ENCODE measurements at places on chromosomes 6 and 20.

DNA sequence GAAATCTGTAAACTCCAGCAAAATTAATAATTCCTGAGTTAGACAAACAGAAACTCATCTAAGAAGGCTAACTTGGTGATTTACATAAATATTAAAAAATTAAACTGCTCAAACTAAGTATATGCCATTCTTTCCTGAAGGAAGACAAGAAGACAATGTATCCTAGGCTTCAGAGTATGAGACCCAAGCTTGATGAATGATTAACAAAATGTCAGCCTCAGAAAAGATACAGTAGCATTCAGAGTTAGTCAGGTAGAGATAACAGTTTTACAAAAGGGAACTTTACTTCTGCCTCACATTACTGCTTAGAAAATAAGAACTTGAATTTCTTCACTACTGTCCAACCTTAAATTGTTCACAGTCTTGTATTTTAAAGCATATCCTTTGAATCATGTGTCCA lies 12.0 kb downstream of the CSNK2A1 start:
- DNase-seq = no peak

DNA sequence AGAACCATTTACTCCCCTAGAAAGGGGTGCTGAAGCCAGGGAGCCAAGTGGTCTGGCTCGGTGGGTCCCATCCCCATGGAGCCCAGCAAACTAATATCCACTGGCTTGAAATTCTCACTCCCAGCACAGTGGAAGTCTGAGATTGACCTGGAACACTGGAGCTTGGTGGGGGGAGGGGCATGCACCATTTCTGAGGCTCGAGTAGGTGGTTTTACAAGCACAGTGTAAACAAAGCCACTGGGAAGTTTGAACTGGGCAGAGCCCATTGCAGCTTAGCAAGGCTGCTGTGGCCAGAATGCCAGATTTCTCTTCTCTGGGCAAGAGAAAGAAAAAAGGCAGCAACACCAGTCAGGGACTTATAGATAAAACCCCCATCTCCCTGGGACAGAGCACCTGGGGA lies 855.8 kb upstream of the CITED2 start:
- no peak for DNase-seq

GRCh38 chr6:157514659-157515496 lies 133.9 kb downstream of the ZDHHC14 start:
- no peak for DNase-seq

- DNase-seq = no peak
Measured at GRCh38 chr6:7169296-7169721, 61.5 kb downstream of the RREB1 start.

DNA sequence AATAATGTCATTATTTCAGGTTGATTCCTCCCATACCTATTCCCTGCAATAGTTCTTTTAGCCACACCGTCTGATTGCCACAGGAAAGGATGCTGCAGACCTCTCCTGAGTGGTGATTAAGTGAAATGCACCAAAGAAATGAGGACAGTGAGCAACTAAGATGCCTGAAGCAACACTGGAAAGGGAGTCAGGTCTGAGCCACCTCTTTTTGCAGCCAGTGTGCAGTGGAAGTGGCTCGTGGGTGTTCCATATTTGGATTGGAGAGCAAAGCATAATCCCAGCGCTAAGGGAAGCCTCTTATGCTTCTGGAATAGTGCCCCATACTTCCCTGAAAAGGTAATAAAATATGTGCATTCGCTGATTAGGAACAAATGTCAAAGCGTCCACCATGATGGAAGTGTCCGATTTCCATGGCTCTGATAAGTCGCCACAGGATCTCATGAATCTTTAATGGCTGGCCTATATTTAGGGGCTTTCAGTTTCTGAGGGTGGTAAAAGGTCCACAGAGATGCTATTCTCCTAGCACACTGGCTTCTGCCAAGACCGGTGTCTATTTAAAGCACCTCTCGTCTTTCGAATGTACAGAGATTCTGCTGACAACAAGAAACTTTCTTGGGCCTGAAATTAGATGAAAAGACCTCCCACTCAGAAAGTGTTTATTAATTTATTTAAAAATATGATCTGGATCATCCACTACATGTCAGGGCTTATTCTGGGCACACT lies 253.9 kb downstream of the SLC24A3 start:
- no peak for DNase-seq

DNA sequence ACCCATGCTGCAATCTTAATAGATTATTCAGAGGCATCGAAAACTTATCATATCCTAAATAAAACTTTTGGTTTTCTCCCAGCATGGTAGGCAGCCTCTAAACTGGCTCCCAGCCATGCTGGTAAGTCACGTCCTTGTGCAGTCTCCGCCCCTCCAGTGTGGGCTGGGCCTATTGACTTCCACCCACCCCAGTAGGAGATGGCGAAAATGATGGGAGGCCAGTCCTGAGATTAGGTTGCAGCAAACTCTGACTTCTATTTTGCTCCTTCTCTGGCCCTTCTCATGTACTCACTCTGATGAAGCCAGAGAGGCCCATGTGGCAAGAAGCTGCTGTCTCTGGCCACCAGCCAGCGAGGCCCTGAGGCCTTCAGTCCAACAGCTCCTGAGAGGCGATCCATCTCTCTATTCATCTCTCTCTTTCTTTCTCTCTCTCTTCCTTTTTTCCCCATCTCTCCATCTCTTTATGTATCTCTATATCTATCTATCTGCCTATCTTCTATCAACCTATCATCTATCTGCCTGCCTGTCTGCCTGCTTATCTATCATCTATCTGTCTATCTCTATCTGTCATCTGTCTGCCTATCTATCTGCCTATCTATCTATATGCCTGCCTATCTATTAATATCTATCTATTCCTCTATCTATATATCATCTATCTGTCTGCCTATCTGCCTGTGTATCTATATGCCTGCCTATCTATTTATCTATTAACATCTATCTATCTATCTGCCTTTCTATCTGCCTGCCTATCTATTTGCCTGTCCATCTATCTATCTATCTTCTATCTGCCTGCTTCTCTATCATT lies 52.7 kb upstream of the STX16 start:
- no peak for DNase-seq

GRCh38 chr6:44255871-44256774 lies 1.2 kb downstream of the SLC35B2 start:
- peak; percentile 73 for DNase-seq

- no peak for DNase-seq
Measured at GRCh38 chr6:106185615-106186014, 99.5 kb downstream of the PRDM1 start.

DNA sequence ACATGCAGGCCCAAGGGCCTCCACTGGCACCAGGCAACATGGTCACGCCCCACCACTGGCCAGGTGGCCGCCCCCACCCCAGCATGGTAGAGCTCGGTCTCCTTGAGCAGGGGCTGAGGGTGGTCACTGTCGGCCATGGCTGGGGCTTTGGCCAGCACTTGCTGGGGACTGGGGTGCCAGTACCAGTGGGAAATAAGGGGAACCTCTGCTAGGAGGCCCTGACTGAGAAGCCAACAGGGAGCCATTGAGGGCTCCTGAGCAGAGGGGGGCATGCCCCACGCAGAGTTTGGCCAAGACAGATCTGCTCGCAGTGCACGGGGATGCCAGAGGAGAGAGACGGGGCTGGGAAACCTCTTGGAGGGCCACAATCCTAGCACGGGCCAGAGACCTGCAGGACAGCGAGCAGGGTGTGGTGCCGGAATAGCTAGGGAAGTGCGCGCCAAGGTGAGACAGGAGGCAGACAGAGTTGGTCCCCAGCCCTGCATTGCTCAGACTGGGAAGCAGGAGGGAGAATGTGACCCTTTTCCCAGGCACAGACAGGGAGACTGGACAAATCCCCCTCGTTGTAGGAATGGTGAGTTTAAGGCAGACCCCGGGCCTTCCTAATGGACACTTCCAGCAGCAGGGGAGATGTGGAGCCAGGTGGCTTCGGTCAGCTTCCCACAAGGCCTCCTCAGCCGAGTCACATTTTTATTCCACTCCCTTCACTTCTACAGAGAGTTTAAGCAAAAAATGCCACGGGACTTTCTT lies 179.0 kb upstream of the CST7 start:
- DNase-seq = no peak

DNA sequence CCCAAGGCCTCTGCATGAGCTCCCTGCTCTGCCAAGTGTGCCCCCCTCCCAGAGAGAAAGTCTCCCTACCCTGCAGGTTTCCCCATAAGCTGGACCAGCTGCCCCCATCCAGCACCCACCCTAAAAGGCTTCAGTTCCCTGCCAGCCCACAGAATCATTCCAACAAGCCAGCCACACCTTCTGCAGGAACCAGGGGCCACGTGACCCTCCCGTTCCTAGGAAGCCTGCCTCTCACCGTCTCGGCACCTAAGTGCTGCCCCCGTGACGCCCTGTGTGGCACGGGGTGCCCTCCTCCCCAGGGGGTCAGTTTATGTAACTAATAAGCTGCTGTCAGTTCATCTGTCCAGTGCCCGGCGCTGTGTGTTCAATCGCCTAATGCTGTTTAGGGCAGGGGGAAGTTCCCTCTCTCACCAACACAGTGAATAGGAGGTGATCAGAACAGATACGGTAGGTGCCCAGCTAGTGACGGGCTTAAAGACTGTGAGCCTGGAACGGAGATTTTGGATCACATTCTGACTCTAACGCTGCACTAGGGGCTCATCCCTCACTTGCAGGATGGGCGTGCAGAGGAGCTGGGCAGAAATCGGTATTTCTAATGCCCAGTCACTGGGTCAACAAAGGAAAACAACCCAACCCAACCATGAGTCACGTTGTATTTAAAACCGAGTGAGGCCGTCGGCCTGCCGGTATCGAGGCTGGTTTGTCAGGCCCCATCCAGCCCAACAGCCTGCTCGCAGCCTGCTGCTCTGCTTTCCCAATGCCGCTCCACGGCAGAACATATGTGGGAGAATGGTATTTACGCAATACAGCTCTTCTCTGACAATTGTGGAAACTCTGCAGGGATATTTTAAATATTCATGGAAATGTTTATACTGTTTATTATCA lies 56.0 kb downstream of the RAMACL start:
- no peak for DNase-seq

DNA sequence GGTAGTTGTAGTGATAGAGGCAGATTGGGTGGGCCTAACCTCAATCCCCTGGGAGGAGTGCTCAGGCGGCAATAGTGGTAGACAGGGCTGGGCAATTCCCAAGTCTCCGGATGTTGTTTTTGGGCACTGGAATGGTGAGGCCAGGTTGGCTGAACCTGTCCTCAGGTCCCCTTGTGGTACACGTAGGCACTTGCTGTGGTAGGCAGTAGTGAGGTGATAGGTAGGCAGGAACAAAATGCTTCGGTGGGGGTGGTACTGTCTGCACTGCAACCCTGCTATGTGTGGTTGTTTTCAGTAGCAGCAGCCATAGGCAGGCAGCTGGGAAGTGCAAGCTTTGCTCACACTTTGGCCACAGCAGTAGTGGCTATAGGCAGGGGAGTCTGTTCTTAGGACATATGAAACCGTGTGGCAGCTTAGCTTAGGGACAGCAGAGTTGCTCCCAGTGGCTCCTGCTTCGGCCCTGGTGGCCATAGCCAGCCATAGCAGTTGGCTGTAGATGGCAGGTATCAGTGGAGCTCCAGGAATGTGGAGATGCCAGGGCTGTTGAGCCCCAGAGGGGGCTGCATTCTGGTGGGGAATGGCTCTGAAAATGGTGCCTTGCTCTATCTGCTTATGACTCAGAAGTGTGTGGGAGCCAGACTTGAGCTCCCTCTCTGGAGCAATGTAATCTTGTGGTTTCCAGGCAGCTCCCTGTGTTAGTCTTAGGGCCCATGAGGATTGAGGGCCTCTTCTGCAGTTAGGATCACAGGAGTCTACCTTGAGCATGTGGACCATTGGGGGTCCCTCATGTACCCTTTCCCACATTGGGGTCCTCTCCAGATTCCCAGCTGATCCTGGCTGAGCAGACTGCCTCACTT lies 241.8 kb upstream of the BMP2 start:
- DNase-seq = peak; percentile 12

DNA sequence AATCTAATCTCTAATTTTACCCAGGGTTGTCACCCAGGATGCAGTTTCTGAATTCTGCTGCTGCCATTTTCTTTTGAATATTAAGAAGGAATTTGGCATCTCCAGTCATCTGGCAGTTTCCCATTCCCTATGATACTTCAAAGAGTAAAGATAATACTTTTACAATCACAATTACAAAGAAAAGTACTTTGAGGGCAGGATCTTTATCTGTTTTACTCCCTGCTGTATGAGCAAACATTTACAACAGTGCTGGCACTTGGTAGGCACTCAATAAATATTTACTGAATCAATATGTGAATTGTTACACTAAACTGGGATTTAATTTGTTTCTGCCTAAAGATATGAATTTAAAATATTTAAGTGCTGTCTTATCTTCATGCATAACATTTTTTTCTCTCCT lies 224.9 kb downstream of the EPHA7 start:
- no peak for DNase-seq

DNA sequence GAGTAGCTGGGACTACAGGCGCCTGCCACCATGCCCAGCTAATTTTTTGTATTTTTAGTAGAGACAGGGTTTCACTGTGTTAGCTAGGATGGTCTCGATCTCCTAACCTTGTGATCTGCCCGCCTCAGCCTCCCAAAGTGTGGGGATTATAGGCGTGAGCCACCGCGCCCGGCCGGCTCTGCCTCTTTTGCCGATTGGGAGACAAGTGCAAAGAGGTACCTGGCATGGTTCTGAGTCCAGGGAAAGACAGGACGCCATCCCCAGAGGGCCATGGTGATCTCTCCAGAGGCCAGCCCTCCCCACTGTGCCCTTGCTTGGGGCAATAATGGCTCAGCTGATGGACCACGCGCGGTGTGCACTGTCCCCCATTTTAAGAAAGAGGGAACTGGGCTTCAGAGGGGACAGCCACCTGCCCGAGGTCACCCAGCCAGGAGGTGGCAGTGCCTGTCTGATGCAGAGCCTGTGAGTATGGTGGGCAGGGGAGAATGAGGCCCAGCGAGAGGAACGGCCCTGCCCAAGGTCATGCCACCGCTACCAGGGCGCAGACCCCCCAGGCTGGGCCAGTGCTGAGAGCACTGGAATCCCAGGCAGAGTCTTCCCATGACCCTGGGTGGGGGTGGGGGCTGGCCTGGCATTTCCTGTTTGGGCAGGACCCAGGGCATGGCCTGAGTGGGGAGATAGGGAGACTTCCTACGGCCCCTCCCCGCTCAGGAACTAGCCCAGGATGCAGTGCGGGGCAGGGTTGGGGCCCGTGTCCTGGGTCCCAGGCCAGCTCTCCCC lies 61.0 kb downstream of the SNAI1 start:
- no peak for DNase-seq

DNA sequence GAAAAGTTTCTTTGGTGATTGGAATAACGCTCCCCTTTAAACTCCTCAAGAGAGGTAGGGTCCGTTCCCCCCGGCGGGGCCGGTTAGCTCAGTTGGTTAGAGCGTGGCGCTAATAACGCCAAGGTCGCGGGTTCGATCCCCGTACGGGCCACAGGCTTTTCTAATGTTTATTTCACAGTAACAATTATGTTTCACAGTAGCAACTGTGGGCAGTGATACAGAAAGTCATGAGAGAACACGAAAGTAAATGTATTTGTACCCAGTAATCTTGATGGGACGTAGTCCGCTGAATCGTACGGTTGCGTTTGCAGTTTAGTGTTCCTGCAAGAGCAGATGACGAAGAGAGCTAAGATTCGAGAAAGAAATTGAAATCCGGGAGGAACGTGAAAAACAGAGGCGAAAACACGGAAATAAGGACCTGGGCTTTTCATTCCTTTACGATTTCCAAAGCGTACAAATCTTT lies 505.5 kb downstream of the PRIM2 start:
- DNase-seq = peak; percentile 28

DNA sequence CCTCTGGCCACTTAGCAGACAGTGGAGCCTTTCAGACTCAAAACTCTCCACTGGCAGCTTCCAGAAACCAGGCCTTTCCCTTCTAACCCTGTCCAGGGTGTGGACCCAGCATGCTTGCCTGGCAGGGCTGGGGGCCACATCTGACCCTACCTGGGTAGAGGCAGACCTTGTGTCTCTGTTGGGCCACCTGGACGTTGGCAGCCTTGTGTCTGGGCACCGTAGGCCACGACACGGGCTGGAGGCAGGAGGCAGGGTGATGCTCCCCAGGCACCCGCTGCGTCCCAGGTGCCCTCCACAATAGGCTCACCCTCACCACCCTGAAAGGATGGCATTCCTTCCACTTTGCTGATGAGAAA lies 67.6 kb downstream of the NOL4L start:
- no peak for DNase-seq
